ENCODE measurements at places on chromosomes 12 and 14. TPM values are rescaled to one million over a fixed set of nuclear protein-coding genes. Genes with fewer than 3 reads are reported as not detected.

Gene NANOG
- total RNA-seq = not detected

Gene RHOJ
- not detected for total RNA-seq

Gene RIMBP2
- not detected for total RNA-seq

GRCh38 chr12:65454115-65454787 is 175.8 kb downstream of the MSRB3 start:
- H3K4me3 ChIP-seq = no peak overlapping the region
- DNase-seq = no peak
- H3K27ac ChIP-seq = no peak overlapping the region

DNA sequence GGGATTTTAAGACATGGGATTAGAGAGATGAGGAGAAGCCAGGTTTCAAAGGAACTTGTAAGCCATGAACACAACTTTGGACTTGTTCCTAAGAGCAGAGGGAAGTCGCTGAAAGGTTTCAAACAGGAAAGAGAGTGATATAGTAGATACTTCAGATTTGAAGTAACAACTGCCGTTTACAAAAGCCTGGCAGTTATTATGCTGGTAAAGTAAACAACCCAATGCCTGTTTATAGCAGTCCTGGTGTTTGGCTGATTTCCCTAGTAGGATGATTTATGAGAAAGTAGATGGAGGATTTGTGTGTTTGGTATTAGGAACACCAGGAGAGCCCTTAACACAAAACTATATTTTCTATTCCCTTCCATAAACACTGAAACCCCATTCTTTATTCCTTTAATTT is 285.7 kb downstream of the RMST start:
- no peak overlapping the region for H3K27ac ChIP-seq
- H3K36me3 ChIP-seq = no peaks in the 10 kb centered on the region
- H3K27me3 ChIP-seq = no peaks in the 10 kb centered on the region
- H3K4me1 ChIP-seq = no peaks in the 10 kb centered on the region

- peak; percentile 13 for DNase-seq
- H3K4me3 ChIP-seq = no peak overlapping the region
- H3K4me1 ChIP-seq = peaks cover 7% of the 10 kb centered on the region
Observed at GRCh38 chr12:104420868-104421267, 35.9 kb upstream of the CHST11 start.

GRCh38 chr14:76715511-76716081 is 45.7 kb upstream of the VASH1 start:
- H3K27ac ChIP-seq = no peak overlapping the region
- H3K4me3 ChIP-seq = no peak overlapping the region
- peaks cover 11% of the 10 kb centered on the region for H3K27me3 ChIP-seq

DNA sequence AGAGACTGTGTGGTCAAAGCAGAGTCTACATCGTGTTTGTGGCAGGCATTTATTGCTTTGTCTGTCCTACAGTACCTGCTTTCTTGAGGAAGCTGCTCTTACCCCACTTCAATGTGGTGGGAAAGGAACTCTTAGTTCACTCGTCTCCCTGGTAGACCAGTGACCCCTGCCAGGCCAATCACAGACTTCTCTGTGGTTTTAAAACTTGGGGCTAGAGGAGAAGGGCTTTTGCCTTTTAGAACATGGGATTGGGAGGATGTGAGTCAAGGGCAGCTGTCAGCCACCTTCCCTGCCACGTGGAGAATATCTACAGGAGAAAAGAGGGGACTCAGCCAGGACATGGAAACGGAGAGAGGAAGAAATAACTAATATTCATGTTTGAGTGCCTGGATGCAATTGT is 36.8 kb upstream of the TMED10 start:
- no peaks in the 10 kb centered on the region for H3K27me3 ChIP-seq
- no peak overlapping the region for H3K27ac ChIP-seq
- no peak overlapping the region for H3K4me3 ChIP-seq
- H3K36me3 ChIP-seq = no peaks in the 10 kb centered on the region
- peaks cover 20% of the 10 kb centered on the region for H3K4me1 ChIP-seq

GRCh38 chr12:12990700-12991468 is 9.2 kb downstream of the HEBP1 start:
- peaks cover 11% of the 10 kb centered on the region for H3K4me1 ChIP-seq
- no peak for DNase-seq
- peaks cover 5% of the 10 kb centered on the region for H3K36me3 ChIP-seq
- H3K27ac ChIP-seq = no peak overlapping the region
- no peaks in the 10 kb centered on the region for H3K27me3 ChIP-seq

- H3K4me3 ChIP-seq = no peak overlapping the region
- H3K27me3 ChIP-seq = no peaks in the 10 kb centered on the region
- no peak for DNase-seq
- H3K27ac ChIP-seq = no peak overlapping the region
- no peaks in the 10 kb centered on the region for H3K36me3 ChIP-seq
Observed at GRCh38 chr12:77152623-77153193, 87.3 kb upstream of the E2F7 start.

DNA sequence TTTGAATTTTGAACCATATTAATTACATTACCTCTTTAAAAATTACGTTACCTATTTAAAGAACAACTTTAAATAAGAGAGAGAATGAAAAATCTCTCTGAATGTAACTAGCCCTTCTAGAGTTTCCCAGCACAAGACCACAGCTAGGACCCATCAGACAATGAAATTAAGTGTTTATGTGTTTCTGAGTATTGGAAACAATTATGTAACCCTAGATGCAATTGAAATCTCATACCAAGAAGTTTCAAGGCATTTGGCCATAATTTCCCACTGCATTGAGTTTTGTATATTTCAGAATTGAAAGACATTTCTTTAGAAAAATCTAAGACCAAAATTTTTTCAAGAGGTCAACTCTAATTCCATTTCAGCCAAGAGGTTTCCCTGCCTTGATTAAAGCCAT is 47.1 kb downstream of the SERPINA3 start:
- H3K27me3 ChIP-seq = peaks cover 13% of the 10 kb centered on the region
- H3K36me3 ChIP-seq = no peaks in the 10 kb centered on the region
- no peak overlapping the region for H3K4me3 ChIP-seq
- H3K4me1 ChIP-seq = no peaks in the 10 kb centered on the region
- DNase-seq = no peak
- no peak overlapping the region for H3K27ac ChIP-seq

- no peaks in the 10 kb centered on the region for H3K27me3 ChIP-seq
- no peak overlapping the region for H3K27ac ChIP-seq
- no peak overlapping the region for H3K4me3 ChIP-seq
- no peak for DNase-seq
Observed at GRCh38 chr14:34496007-34496678, 34.1 kb upstream of the SPTSSA start.
